ENCODE measurements at places on chromosomes 6 and 20.

- no peak for DNase-seq
These were observed 23.6 kb upstream of the TGM6 start for GRCh38 chr20:2357114-2357513.

DNA sequence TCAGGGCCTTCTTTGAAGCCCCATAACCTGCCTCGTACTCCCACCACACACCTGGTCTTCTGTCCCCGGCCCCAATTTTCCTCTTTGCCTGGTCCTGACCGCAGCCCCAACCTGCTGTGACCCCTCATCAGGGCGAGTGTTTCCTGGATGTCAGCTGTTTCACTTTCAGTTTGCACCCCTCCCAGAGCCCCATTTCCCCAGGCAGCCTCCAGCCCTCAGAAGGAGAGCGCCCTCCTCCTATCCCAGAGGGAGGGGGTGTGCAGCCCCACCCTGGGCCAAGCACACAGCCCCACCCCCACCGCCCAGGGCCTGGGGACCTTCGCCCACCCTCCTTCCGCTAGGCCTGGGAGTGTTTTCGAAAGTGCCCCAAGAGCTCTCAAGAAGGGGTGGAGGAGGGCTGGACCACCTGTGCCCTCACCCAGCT, 1.5 kb downstream of the BAK1 start:
- DNase-seq: no peak

DNA sequence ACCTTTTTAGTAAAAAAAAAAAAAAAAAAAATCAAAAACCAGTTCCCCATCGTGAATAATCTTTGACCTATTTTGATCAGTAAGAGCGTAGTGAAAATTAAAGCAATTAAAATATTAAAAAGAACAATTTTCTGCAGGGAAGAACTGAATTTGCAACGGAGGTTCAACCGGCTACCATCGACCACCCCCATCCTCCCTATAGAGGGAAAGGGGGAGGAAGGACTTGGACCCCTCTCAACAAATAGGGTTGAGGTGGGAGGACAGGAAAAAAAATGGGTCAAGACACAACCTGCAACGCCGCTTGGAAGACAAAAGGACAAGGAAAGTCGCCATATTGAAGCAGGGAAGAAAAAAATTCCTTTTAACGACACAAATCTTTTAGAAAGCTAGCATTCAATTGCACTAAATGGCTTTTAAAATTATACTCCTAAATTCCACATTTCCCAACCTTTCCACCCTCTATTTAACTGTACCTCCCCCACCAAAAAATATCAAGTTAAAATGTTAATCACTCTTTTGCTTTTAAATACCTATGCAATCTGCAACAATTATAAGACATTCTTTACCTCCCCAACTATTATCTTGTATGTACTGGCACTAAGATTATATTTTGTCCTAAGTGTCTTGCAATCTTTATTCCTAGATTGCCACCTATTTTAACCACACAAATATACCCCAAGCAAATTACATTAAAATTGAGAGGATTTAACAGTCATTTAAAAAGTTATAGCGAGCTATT, 1.7 kb downstream of the PPP1R10 start:
- DNase-seq: peak; percentile 41

- DNase-seq: peak; percentile 44
These were observed 276.8 kb downstream of the NRN1 start for GRCh38 chr6:5729813-5730517.

DNA sequence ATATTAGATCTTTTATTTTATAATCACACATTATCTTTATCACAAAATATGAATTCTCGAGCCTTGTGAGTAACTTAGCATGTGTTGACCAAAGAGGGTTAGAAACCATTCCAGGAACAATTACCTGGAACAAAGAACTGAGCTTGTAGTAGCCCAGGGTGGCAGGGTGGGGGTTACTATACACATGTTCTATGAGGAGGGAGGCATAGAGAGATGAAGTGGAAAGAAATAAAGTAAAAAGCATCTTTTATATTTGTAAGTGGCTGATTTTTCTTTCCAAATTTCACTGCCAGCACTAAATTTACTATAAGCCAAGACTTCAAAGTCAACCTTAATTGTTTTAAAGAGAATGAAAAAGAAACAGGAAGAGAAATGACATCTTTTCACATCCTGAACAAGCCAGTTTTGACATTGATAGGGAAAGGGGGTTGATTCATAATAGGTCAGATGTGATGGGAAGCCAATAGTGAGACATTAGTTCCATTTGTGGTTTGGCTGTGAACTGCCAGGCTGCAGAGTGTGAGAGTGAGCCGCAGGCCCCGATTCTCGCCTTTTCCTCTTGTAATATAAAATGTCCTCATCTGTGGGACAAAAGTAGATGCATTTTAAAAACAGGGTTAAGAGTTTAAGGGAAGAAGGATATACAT, 52.7 kb upstream of the MYB start:
- DNase-seq: no peak

GRCh38 chr6:219019-219570, 73.2 kb upstream of the DUSP22 start:
- DNase-seq: no peak

DNA sequence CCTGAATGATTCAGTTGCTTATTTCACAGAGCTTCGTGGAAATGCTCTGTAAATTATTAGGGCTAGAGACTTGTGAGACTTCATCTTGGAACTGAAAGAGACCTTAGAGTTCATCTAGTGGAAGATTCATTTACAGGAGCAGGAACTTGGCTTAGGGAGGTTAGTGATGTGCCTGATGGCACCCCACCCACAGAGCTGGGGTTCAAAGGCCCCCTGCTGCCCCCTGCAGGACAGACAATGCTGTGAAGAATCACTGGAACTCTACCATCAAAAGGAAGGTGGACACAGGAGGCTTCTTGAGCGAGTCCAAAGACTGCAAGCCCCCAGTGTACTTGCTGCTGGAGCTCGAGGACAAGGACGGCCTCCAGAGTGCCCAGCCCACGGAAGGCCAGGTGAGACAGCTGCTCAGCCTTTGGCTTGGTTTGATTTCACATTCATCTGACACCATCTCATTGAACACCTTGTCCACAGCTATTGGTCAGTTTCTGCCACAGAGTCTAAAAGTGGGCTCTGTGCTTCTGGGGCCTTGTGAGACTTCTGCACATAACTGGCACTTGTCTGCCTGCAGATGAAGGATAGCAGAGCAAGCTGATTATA, 25.1 kb downstream of the MYBL2 start:
- DNase-seq: peak; percentile 2

- DNase-seq: no peak
These were observed 545.8 kb downstream of the MMUT start for GRCh38 chr6:48917233-48917632.

GRCh38 chr20:47944682-47945081, 159.4 kb upstream of the SULF2 start:
- no peak for DNase-seq

- no peak for DNase-seq
These were observed 211.4 kb upstream of the ECI2 start for GRCh38 chr6:4346659-4347333.

DNA sequence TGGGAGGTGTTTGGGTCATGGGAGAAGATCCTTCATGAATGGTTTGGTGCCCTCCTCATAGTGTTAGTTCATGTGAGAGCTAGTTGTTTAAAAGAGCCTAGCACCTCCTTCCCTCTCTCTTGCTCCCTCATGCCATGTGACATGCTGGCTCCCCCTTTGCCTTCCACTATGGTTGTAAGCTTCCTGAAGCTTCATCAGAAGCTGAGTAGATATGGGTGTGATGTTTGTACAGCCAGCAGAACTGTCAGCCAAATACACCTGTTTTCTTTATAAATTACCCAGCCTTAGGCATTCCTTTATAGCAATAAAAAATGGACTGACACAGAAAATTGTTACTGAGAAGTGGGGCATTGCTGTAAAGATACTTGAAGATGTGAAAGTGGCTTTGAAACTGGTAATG, 731.1 kb upstream of the FLRT3 start:
- no peak for DNase-seq

DNA sequence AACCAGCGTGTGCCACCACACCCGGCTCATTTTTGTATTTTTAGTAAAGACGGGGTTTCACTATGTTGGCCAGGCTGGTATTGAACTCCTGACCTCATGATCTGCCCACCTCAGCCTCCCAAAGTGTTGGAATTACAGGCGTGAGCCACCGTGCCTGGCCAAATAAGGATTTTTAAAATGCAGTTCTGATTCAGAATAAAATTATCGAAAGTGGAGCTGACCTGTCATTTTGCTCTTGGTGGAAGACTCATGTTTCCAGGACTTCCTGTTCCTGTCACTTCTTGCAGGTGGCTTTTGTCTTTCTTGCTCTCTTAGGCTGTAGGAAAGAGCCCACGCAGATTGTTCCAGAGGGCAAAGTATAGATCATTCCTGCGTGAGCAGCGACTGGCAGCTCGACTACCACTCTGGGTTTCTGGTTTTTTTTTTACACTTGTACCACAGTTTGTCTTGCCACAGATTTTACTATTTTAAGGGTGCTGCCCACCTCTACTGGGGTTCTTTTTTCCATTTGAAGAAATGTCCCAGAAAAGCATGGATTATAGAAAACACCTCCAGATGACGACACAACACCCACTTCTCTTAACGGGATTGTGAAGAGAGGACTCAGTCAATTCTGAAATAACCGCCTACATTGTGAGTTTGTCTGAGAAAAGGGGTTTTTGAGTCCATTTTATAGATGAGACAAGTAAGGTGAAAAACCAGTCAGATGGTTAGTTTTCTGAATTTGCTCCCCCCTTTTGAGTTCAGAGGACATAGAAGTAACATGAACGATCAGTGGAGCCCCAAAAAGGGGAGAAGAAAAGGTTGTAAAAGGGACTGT, 7.5 kb downstream of the JARID2 start:
- DNase-seq: no peak

DNA sequence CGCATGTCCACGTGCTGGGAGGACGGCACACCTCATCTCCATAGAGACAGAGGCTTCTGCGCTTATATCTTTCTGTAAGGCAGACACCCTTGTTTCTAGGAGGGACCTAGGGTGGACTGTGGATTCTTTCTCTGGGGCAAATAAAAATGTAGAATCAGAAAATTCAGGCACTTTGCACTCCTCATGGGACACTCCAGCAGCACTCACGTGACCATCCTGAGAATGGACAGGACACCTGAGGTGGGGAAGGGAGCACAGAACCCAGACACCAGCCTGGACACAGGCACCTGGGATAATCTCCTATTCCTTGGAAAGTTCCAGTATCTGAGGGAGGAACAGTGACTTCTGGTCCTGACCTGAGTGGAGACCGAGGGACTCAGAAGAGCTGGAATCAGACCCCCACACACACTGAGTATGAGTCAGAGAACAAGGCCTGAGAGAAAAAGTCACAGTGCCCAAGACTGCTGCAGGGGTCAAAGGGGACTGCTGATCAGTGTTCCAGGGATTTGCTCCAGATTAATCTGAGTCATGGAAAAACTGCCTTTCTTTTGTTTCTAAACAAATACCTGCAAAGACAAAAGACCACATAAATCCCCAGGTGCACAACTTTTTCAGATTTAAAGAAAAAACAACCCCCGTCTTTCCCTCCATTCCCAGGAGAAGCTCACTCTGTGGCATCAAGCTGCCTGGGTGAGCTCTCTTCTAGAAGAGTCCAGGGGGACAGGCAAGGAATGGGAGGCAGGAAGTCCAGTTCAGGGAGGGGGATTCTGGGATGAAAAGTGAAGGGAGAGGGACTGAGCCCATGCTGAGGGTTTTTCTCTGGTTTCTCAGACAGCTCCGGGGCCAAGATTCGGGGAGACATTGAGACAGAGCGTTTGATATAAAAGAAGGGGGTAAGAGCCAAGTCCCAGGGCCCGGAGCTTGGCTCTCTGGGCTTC, 35.6 kb upstream of the MICB start:
- no peak for DNase-seq

DNA sequence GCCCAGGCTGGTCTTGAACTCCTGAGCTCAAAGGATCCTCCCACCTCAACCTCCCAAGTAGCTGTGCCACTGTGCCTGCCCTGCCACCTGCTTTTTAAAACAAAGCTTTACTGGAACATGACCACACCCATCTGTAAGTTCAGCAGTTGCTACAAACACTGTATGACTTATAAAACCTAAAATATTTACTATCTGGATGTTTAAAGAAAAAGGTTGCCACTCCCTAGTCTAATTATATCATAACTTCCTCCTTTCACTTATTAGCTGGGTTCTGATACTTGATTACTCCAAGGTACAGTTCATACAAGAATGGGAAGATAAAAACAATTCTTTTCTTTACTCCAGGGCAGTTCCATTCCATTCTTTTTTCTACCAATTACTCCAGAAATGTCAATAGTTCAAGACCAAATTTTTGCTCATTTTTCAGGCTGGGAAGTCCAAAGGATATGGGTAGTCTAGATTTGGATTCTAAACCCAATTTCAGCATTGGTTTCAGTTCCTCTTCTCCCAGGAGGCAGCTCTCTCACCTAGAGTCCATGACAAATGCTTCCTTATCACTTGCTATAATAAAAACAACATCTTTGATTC, 63.1 kb downstream of the SEC63 start:
- no peak for DNase-seq

DNA sequence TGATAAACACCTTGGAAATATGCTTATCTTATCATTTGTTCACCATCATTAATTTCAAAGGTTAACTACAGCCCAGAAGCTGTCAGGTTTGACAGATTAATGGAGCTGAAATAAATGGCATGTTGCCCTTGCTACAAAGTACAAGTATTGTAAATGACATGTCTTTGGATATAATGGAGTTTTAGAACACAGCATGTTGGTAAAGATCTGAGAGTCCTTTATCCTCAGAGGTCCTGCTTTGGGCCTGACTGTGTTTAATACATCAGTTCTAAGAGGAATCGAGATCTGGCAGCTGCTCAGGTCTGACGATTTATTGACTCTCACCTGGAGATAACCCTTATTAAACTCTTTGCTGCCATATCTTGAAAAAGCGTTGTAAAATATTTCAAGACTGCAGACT, 222.7 kb upstream of the OPRM1 start:
- no peak for DNase-seq

GRCh38 chr6:26214803-26215584, 127.8 kb downstream of the HFE start:
- DNase-seq: no peak

- peak; percentile 67 for DNase-seq
These were observed 416 bp downstream of the PTPRK start for GRCh38 chr6:128519931-128520435.

DNA sequence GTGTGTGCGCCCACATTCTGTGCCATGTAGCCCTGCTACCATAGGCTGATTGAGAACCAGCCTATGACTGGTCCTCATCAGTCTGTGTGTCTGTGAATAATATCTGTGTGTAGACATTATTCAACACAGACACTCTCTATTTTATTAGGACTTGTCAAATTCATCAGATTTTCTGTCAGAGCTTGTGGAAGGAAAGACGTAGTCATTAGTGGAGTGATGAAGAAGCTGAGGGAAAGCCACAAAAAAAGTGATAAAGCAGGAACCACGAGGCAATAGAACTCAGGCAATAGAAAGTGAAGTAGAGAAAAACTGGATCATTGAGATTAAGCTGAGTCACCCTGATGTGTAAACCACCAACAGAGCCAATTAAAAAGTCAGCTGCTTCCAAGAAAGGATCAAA, 122.2 kb upstream of the MARCKS start:
- no peak for DNase-seq

GRCh38 chr6:16224409-16224808, 14.0 kb upstream of the GMPR start:
- no peak for DNase-seq

GRCh38 chr6:219641-220198, 72.6 kb upstream of the DUSP22 start:
- no peak for DNase-seq

Data from NCI-H774 (cell line).